ENCODE measurements at places on chromosomes 7 and 10.

DNA sequence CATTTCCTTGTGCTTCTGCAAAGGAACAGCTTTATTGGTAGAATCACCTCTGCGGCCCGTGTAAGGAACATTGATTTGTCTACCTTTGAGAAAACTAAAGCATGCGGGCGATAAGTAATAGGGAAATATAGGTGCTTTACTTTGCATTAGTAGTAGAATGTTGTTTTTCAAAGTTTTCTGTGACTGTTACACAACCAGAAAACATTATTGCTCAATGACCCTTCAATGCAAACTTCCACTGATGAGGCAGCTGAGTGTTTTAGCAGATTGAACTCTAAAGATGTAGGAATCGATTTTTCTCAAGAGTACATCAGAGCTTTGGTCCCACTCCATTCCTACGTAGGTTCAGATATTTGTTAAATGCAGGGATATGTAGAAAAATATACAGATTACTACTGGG, 427.8 kb downstream of the DNAJB9 start:
- no peak for DNase-seq

DNA sequence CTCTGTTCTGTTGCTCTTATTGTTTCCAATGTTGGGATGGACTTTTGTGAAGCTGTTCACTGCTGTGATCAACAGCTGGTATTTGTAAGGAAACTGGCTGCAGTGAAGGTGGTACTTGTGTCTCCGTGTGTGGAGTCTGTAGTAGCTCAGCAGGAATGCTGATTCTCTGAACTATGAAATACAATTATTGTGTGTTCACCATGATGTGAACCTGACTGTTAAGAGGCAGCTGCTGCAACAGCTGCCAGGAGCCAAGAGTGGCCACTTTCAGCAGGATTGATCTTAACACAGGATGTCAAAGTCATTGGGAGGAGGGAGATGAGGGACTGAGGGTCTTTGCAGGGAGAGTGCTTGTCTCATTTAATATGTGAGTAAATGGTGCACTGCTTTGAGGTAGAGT, 13.9 kb downstream of the VSTM2A start:
- DNase-seq = no peak

GRCh38 chr10:60952067-60952845, 8.3 kb upstream of the RHOBTB1 start:
- DNase-seq = no peak

DNA sequence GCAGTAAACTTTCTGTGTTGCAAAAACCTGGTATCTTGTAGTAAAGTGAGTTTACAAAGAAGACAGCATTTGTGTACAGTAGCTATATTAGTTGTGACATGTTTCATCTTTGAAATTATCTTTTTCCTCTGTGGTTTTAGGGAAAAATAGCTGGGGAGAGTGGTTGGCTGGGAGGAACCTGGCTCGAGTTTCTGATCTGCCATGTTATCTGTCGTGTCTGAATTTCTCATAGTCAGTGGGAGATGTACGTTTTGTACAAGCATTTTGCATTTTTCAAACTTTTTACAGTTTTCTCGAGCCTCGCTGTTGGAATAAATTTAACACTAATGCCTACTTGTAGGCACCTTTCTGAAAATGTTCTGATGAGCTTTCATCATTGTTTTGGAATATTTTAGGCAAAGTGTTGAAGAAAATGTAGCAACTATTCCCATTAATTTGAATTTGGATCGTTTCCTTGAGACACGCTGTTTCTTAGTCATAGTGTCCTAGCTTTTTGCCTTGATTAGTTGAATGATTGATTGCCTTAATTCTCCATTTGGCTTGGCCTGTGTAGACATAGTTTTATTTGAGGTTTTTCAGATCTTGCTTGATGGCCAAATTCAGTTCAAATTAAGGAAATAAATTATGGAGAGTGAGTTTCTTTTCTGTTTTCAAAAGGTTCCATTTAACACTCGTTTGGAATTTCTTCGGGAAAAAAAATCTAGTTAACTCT, 65.1 kb downstream of the CAMK1D start:
- no peak for DNase-seq

GRCh38 chr10:67433276-67433675, 262.7 kb downstream of the CTNNA3 start:
- no peak for DNase-seq

DNA sequence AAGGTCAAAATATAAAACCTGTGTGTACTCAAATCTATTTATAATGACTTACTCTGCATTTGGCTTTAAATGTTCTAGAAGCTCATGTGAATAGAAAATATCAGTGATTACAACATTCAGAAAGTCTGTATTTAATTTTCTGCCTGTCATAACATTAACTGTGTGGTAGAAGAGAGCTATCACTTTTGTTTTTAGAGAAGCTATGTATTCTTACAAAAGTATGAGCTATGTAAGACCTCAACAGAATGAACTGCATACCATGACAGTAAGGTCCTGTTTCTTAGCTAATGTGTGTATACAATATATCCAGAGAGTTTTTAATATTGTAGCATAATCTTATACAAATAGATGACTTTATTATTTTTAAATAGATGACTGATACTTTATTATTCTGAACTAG, 61.5 kb downstream of the PTN start:
- DNase-seq = no peak

GRCh38 chr7:101814081-101814990, 3.1 kb upstream of the CUX1 start:
- DNase-seq = no peak

DNA sequence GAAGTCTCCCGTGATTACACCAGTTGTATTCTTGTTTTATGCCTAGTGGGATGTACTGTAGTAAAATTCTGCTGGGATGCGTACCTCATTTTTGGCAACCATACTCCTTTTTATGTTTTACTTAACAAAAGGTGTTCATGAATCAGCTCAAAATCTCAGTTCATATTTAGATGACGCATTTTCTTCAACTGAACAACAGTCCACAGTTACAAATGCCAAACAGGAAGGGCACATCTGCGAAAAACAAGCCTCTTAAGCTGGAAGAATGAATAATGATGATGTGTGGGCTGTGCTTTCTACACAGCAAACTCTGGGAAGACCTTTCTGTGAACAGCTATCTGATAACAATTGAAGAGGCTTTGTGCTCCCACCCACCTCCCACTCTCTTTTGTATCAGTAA, 68.4 kb upstream of the NRBF2 start:
- no peak for DNase-seq

- DNase-seq = no peak
Measured at GRCh38 chr10:56470701-56471100, 109.6 kb upstream of the ZWINT start.

DNA sequence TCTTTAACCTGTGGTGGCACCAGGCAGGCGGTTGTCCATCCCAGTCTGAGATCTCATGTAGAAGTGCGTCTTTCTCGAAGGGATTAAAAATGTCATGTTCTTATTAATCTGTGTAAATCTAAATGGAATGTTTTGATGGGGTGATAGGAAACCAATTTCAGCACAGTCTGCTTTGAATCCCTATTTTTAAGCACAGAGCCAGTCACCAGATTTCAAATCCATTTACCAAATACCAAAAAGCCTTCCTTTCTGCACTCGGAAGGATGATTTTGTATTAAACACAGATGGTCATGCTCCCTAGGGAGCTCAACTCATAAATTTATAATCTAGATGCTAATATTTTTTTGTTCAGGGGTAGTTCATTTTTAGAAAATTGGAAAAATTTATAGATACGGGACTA, 160.6 kb upstream of the AOAH start:
- no peak for DNase-seq

DNA sequence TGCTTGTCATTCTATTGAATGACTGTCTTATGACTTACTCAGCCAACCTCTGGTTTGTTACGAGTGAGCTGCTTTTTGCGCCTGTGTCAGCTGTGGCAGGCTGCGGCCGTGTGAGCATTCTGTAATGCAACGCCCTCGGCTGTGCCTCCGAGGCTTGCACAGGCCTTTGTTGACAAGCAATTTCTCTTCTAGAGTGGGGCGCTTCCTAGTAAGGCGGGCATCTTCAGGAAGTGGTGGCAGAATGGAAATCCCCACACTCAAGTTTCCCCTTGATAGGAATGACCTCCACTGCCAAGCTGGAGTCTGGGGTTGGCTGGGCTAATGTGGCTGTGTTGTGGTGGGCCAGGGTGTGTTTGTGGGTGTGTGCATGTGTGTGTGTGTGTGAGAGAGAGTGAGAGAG, 20.2 kb upstream of the TMEM178B start:
- DNase-seq = no peak

DNA sequence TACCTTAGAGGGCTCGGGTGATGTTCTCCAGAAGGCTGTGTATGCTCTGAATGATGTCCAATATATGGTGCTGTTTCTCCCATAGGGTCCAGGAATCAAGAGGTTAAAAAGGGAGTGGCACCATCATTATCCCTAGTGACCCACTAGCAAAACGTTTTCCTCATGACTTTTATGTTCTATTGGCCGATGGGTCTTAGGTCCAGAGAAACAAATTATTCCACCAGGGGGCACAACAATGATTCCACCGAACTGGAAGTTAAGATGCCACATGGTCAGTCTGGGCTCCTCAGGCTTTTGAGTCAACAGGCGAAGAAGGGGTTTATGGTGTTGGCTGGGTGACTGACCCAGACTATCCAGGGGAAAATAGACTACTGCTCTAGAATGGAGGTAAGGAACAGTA, 256.1 kb downstream of the COBL start:
- no peak for DNase-seq

GRCh38 chr7:24419077-24419476, 135.1 kb downstream of the NPY start:
- DNase-seq = no peak

GRCh38 chr10:95478935-95479334, 82.2 kb downstream of the SORBS1 start:
- DNase-seq = no peak

DNA sequence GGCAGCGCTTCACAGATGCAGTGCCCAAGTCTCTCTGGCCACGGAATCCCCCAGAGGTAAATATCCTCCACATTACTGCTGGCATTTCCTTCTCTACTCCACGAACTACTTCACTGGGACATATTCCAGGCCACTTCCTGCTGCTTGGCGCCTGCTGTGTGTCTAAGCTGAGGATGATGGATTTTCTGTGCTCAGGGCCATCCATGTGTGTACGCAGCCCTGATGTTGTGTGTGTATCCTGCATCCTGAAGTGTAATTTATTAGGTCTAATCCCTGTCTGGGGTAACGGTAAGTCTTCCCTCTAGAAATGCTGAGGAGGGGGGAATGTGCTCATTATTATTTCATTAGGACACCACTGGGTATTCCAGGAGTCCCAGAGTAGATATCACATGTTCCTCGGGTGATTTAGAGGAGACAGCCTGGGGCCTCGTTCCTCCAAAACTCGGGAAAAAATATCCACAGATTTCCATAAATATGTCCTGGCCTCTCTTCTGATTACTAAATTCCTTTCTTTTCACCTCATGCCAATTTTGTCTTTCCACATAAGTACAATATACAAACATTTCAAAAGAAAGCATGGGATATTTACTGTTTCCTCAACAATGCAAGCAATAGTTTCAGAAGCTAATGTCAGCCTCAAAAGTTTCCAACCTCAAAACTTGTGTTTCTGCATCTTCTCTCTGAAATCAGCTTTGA, 25.5 kb upstream of the HABP2 start:
- no peak for DNase-seq

DNA sequence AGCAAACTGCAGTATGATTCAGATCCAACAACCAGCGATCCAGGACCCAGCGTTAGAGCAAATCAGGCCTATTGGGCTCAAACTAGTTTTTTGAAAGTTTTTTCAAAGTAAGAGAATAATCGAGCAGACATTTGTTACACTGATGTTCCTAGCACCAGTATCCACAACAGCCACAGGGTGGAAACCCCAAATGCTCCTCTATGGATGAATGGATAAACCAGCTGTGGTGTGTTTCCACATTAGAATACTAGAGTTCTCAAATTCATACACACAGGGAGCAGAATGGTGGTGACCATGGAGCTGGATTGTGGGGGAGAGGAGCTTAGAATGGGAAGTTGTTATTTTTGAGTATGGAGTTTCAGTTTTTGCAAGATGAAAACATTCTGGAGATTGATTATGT, 60.7 kb downstream of the PDIA4 start:
- DNase-seq = no peak

- no peak for DNase-seq
Measured at GRCh38 chr7:149605696-149606095, 108.1 kb upstream of the ZNF746 start.

DNA sequence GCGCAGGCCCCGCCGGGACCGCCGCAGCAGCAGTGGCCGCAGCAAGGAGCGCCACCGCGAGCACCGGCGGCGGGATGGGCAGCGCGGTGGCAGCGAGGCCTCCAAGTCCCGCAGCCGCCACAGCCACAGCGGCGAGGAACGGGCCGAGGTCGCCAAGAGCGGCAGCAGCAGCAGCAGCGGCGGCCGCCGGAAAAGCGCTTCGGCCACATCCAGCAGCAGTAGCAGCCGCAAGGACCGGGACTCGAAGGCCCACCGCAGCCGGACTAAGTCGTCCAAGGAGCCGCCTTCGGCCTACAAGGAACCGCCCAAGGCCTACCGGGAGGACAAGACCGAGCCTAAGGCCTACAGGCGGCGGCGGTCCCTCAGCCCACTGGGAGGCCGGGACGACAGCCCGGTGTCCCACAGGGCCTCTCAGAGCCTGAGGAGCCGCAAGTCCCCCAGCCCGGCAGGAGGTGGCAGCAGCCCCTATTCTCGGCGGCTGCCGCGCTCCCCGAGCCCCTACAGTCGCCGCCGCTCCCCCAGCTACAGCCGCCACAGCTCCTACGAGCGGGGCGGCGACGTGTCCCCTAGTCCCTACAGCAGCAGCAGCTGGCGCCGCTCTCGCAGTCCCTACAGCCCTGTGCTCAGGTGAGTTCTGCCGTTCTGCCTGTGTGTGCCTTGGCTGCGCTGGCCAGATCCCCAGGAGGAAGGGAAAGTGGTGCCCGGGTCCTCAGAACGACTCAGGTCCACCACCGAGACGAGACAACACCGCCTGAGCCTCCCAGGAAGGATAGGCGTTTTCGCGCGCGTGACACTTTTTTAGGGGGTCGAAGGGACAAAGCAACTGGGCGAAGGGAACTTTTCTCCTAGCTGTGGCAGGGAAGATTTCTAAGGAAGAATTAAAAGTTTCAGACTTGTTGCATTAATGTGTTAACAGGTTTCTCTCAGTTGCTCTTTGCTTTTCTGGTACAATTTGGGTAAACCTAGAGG, 1.5 kb downstream of the CDK13 start:
- DNase-seq = peak; percentile 64

DNA sequence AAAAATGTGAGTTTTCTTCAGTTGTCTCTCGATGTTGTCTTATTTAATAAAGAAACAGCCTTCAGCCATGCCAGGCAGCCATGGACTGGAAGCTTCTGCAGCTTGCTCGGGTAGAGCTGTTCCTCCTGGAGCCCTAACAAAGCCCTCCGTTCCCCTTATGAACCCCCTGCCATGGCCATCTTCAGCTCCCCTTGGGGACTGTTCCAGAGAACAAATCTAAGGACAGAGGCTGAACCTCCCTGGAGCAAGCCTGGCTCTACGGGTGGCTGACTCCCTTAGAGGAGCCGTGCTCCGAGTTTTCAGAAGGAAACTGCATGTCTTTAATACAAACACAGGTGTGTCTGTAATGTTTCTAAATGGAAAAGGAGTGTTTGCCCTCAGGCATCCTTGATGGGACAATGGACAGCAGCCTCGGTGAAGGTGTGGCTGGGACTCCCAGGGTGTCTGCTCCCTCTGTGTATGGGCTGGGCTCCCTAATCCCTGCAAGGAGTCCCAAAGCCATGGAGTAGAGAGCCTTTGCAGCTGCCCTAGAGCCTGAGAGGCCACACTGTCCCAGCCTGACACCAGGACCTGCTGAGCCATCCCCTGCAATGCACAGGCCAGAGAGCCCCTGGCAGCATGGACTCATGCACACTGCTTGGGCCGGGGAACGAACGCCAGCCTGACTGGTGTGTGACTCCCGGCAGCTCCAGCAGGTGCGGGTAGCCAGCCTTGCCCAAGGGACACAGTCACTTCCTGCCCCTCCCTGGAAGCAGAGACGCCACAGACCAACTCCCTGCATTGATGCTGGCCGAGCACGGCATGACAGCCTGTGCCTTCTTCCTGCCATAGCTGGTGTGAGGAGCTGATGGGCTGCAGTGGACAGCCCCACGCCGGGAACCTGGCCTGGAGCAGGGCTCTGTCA, 381.8 kb downstream of the TCERG1L start:
- no peak for DNase-seq

All from thymus (tissue), 14 donors.